ENCODE measurements at places on chromosomes 7 and 10.

DNA sequence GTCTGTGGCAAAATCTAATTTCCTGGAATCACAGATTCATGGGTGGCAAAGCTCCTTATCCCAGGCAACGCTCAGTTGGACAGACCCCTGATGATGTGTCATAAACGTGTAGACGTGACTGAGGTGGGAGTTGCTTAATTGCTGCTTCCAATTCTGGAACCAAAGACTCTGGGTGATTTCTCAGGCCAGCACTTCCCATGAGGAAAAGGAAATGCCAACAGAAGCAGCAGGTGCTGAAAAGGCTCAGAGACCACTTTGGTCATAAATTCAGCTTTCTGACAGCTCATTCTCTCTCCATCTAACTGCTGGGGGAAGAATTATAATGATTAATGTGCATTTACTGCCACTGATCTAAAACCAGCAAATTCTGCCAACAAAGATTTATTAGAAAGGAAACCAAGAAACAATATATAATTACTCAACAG is 88.7 kb downstream of the OSBPL3 start:
- no peak for DNase-seq

- no peak for DNase-seq
These were observed 49.0 kb downstream of the ZRANB1 start for GRCh38 chr10:124990671-124991625.

GRCh38 chr7:146948703-146949102 is 832.1 kb downstream of the CNTNAP2 start:
- no peak for DNase-seq

- no peak for DNase-seq
These were observed 172.3 kb upstream of the GLI3 start for GRCh38 chr7:42409296-42409695.

DNA sequence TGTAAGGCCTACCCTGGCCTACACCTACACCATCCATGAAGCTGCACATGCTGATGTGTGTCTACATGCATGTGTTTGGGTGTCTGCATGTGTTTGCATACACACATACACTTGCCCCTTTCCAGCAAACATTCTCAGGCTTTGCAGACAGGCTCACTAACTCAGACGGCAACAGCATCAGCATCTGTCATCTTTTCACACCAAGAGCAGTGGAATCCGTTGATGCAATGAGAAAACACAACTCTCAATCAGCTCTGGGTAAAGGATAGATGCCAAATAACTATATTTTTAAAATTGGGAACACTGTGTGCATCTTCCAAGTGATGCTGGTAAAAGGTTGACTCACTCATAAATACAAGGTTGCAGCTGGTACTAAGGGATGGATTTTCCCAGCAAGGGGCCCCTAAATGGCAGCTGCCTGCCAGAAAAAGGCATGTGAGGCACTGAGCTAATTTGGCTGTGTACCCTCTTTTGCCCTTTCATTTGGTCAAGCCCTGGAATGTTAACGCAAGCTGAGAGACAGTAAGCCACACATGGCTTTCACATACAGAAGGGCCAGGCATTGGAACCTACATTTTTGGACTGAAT is 296.3 kb upstream of the NPSR1 start:
- DNase-seq: peak; percentile 21

- no peak for DNase-seq
These were observed 36.5 kb downstream of the STK17A start for GRCh38 chr7:43619213-43620012.

GRCh38 chr7:105600720-105601550 is 19.6 kb upstream of the EFCAB10 start:
- no peak for DNase-seq

GRCh38 chr7:2437136-2437535 is 33.7 kb downstream of the CHST12 start:
- no peak for DNase-seq

DNA sequence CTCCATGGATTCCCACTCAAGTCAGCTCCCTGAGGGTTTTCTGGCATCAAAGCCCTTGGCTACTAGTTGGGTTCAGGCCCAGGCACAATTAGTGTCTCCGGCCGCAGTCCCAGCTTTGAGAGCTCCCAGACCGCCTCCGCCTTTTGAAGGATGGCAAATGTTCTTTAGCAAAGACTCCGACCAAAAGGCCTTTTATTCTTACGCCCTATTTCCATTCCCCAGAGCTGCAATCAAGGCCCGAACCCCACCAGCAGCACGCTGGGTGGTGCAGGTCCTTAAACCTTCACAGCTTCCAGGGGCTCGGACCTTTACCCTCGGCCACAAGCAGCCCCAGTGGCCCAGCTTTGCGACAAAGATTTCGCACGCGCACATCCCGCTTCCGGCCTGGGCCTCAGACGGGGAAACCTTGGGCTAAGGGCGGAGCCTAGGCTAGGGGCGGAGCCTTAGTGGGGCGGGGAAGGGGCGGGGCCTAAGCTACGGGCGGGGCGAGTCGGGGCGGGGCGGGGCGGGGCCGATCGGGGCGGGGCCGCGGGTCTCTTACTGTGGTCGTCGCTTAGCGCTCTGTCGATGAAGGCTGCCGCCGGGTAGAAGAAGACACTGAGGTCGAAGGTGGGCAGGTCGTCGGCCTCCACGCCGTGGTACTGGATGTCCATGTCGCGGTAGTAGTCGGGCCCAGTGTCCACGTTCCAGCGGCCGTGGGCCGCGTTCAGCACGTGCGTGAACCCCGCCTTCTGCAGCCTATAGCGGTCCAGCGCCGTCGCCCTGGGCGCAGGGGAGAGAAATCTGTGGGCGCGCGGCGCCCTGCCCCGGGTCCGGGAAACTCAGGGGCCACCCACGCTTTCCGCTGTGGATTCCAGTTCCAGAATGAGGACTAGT is 68.0 kb upstream of the SAMD8 start:
- DNase-seq: no peak

- no peak for DNase-seq
These were observed 158.4 kb downstream of the NEURL1 start for GRCh38 chr10:103651783-103652476.

DNA sequence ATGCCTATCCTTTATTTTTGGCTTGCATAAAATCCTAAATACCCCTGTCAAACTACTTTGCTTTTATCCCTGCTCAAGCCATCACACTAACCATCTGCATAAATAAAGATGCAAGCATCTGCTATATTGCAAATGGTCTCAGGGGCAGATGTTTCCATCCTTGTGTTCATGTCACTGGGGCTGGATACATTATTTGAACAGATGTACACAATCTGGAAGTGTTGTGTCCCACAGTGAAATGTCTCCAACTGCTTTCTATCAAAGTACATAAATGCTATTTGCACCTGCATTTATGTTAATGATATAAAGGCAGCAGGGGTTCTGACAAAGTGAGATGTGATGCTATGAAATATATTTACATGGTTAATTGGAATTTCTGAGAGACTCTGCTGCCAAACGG is 163.1 kb downstream of the ZNF438 start:
- DNase-seq: no peak

GRCh38 chr10:61284222-61284890 is 168.8 kb downstream of the TMEM26 start:
- DNase-seq: peak; percentile 8

- DNase-seq: no peak
These were observed 44.7 kb upstream of the PDZD8 start for GRCh38 chr10:117419921-117420320.

DNA sequence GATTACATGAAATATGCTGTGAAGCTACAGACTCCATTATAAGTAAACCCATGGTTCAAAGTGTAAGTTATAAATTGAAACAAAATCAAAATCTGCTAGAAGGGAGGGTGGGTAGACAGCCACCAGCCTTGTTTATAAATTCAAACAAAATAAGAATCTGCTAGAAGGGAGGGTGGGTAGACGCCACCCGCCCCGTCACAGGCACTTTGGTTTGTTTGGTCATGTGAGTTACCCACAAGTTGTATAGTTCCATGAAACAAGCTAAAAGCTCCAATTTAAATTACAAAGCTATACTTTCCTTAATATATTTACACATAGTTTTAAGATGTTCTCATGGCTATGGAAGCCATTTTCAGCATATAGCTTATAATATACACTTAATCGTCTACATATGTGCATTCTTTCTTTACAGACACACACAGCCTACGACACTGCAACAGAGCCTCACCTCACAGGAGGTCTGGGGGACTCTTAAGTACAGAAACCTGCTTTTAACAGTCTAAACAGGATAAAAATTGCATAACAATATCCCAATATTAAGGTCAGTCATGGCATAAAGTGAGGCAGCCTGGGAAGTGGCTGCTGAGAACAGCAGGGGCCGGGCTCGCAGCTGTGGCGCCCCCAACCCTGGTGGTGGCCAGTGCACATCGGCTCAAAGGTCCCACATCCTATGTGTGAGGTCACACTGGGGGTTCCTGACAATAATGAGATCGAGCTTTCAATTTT is 28.1 kb upstream of the NCAPG2 start:
- no peak for DNase-seq

- DNase-seq: no peak
These were observed 62.1 kb downstream of the CHN2 start for GRCh38 chr7:29256693-29257002.

- DNase-seq: no peak
These were observed 118.5 kb upstream of the DIP2C start for GRCh38 chr10:807958-808353.

- DNase-seq: no peak
These were observed 16.5 kb upstream of the ARL4A start for GRCh38 chr7:12670743-12671520.

GRCh38 chr10:131848741-131849590 is 51.8 kb upstream of the PPP2R2D start:
- DNase-seq: no peak

GRCh38 chr7:130891254-130892094 is 157.5 kb upstream of the KLF14 start:
- no peak for DNase-seq

GRCh38 chr7:117020591-117020973 is 67.3 kb downstream of the ST7 start:
- DNase-seq: peak; percentile 21

- no peak for DNase-seq
These were observed 127.7 kb downstream of the JAZF1 start for GRCh38 chr7:28052933-28053332.

- DNase-seq: no peak
These were observed 157.0 kb downstream of the PTPN20 start for GRCh38 chr10:47067949-47068940.

GRCh38 chr7:2553831-2554581 is 1.3 kb downstream of the BRAT1 start:
- DNase-seq: peak; percentile 21

DNA sequence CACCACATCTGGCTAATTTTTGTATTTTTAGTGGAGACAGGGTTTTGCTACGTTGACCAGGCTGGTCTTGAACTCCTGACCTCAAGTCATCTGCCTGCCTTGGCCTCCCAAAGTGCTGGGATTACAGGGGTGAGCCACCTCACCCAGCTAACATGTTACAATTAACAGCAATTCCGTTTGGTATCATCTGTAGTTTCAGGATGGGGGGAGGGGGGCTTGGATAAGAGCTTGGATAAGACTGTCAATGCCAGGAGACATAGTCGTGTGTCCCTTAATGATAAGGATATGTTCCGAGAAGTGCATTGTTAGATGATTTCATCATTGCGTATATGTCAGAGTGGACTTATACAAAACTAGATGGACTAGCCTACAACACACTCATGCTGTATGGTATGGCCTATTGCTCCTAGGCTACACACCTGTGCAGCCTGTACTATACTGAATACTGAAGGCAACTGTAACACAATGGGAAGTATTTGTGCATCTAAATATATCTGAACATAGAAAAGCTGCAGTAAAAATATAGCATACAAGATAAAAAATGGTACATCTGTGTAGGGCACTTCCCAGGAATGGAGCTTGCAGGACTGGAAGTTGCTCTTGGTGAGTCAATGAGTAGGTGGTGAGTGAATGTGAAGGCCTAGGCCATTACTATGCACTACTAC is 103.9 kb upstream of the TNS3 start:
- DNase-seq: no peak

DNA sequence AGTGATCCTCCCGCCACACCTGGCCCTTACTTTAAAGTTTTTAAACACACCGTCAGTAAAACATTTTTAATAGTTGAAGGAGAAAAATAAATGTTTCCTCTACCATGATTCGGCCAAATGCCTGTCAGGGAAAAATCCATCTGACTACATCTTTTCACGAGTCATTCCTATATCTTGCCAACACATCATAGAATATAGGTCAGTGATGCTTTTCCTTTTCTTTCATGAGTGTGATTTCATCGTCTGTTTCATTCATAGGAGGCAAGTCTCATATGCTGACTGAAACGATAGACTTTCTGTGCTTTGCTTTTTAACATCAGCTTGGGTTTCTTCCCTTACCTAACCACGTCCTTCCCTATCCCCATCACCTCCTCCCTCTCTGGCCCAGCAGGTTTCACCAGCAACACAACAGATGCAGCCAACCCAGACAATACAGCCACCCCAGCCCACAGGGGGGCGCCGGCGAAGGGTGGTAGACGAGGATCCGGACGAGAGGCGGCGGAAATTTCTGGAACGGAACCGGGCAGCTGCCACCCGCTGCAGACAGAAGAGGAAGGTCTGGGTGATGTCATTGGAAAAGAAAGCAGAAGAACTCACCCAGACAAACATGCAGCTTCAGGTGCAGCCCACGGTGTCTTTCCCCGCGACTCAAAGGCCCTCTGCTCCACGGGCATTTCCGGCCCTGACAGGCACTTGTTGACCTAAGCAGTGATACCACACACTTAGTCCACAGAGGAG is 149.2 kb downstream of the TRIL start:
- no peak for DNase-seq

DNA sequence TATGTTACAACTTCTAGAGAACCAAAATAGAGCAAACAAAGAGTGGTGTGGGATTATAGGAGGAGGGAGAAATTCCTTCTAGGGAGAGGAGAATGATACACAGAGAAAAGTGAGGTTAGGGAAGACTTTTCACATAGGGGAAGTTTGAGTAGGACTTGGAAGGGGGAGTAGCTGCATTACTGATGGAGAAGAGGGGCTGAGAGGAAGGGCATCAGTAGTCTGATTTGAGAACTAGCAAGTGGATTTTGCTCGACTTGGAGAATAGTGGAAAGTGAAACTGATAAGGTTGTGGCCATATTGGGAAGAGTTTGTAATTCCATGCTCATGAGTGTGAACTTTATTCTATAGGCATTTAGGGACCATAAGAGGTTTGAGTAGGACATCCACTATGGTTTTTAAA is 6.1 kb downstream of the NRF1 start:
- DNase-seq: no peak

- DNase-seq: no peak
These were observed 67.8 kb downstream of the ZNRF2 start for GRCh38 chr7:30352169-30352568.

- DNase-seq: no peak
These were observed 37.3 kb downstream of the BMPR1A start for GRCh38 chr10:86793696-86794095.

DNA sequence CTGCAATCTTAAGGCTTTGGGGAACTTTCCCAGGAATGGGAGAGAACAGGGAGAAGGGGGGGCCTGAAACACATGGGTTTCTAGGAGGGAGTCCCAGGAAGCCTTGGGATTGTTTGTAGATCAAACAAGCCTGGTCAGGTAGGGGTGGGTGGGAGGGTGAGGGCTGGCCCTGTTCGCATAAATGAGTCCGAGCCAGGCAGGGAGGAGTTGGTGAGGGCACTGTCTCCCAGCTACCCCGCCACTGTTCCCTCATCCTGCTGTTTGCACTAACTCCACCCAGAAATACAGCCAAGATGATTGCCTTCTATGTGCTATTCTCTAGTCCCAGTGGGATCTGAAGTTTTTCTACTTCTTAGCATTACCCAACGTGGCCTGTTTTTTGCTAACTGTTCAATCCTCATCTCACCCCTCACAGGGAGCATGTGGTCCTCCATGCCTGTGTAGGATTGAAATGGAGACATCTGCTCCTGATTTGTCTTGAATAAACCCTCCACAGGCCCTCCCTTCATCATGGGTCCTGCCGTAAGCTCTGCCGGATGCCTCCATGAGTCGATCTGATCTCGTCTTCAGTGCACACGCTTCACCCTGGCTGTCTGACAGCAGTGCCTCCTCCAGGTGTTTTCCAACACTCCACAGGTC is 257.0 kb downstream of the COBL start:
- no peak for DNase-seq
